ENCODE measurements at places on chromosomes 13 and 19.

GRCh38 chr19:28614634-28615545 is 598.1 kb downstream of the UQCRFS1 start:
- DNase-seq = no peak

DNA sequence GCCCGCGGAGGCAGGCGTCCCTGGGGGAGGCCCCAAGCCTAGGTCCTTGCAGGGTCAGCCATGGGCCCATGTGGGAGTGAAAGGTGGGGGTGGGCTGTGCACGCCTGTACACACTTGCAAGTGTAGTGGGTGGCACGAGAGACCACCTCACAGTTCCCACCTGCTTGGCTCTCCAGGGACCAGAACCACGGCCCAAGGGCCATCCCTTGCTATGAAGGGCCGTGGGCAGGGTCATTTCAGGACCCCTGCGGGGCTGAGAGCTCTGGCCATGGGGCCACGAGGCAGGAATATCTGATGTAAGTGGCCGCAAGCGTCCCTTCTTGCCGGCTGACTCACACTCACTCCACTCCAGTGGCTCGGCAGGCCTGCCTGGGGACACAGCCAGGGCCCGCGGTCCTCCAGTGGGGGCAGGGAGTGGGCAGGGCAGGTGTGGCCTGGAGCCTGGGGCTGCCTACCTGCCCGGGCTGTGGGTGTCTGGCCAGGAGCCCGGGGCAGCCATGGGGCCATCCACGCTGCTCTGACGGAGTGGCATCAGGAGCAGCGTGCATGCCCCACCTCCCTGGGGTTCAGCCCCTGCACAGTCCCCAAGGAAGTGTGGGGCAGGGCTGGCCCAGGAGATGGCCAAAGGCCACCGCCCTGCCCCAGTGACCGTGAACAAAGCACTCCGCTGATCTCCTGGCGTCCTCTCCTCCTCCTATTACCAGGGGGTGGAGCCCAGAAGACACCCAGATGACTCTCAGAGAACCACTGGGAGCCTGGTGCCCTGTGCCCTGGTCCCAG is 8.6 kb upstream of the MKNK2 start:
- no peak for DNase-seq

DNA sequence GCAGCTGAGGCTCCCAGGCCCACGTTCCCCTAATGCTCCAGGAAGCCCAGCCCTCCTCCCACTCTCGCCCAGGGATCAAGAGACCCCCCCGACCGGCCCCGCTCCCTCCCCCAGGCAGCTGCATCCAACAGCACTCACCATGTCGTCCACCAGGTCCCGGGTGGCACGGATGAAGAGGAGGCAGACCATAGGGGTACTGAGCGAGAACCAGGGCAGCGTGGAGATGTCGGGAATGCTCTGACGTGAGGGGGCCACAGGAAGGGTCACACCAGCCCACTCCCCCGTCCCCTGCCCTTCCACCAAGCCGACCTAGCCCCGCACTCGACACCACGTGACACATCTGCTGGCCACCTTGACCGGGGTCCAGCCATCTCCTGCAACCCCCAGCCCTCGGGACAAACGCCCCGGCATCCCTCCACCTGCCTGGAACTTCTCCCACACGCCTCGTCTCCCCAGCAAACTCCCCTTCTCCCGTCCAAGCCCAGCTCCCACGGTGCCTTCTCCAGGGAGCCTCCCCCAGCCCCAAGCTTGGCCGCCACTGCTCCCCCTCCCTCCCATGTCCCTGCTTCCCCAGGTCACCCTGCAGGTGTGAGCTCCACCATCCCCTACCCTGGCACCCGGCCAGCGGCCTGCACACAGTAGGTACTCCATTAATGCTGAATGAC is 4.9 kb downstream of the ATP8B3 start:
- no peak for DNase-seq

- no peak for DNase-seq
Measured at GRCh38 chr13:40812724-40813445, 23.5 kb downstream of the SLC25A15 start.

DNA sequence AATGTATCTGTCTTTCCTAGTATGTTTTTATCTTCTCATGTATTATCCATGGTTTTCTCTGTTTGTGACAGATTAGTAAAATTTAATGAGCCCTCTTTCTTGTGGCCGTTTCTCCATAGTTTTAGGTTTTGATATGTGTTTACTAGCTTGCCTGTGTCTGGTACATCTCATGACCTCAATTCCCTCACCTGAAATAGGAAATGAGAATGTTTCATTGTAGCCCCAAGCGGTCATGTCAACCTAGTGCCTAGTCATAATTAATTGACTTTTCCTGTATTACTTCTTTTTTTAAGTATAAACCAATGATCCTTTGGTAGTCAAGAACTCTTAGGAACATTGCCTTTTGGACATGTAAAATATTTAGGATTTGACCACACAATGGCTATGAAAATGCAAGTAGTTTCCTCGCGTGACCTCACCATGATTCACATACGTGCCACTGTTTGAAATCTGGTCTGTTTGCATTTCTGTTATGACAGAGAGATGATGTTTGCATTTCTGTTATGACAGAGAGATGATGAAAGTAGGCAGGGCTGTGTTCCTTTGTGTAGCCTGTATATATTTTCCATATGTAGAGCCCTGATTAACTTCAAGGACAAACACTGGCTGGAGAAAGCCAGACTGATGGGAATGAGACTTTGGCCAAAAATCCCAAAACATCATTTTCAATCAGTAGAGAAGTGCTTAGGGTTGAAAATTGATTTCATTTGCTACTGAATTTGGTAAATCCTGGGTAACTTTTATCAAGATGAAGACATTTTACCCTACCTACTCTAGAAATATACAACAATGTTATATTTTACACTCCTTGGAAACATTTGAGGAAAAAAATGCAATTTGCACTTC is 104.8 kb downstream of the TNFRSF19 start:
- DNase-seq = no peak

- DNase-seq = no peak
Measured at GRCh38 chr13:67821606-67822005, 591.5 kb upstream of the PCDH9 start.

- no peak for DNase-seq
Measured at GRCh38 chr13:50130123-50130946, 115.1 kb downstream of the KCNRG start.

DNA sequence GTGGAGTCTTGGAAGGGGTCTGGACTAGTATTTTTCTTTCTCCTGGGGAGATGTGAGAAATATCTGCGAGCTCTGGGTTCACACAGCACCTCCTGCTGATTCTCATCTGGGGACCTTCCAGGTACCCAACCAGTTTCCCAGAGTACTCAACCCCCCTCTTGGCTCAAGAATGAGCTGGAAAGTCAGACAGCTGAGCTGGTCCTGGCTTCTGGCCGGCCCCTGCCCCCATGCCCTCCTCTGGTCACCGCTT is 2.2 kb upstream of the PDE4A start:
- DNase-seq = no peak

DNA sequence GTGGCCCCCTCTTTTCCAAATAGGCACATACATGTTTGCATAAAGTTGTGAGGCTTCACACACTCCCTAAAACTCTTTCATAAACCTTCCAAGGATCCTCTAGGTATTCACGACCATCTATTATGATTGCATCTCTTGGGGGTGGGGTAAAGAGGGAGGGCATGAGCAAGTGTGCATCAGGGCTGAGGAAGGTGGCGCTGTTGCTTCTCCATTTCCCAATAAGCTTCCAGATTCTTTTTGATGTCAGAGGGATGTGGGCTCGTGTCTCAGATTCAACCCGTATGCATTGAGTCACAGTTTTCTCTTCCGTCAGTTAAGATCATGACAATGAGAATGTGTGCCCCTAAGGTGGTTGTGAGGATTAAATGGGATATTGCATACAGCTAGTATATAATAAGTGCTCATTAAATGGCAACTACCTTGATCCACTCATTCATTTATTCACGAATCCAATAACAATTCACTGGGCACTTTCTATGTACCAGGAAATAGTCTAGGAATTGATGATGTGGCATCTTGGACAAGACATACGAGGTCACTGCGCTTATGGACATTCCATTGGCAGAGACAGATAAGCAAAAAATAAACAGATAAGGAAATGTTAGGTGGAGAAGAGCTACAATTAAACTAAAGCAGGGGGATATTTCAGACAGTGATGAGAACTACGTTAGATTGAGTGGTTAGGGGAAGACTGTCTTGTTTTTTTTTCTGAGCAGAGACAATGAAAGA is 10.3 kb downstream of the CYP2B6 start:
- no peak for DNase-seq

- no peak for DNase-seq
Measured at GRCh38 chr19:2603334-2603733, 99.2 kb downstream of the GNG7 start.

GRCh38 chr13:20461481-20461859 is 64.2 kb downstream of the CRYL1 start:
- no peak for DNase-seq
